Left kidney (tissue), 8 donors: ENCODE measurements at places on chromosomes 4 and X.

DNA sequence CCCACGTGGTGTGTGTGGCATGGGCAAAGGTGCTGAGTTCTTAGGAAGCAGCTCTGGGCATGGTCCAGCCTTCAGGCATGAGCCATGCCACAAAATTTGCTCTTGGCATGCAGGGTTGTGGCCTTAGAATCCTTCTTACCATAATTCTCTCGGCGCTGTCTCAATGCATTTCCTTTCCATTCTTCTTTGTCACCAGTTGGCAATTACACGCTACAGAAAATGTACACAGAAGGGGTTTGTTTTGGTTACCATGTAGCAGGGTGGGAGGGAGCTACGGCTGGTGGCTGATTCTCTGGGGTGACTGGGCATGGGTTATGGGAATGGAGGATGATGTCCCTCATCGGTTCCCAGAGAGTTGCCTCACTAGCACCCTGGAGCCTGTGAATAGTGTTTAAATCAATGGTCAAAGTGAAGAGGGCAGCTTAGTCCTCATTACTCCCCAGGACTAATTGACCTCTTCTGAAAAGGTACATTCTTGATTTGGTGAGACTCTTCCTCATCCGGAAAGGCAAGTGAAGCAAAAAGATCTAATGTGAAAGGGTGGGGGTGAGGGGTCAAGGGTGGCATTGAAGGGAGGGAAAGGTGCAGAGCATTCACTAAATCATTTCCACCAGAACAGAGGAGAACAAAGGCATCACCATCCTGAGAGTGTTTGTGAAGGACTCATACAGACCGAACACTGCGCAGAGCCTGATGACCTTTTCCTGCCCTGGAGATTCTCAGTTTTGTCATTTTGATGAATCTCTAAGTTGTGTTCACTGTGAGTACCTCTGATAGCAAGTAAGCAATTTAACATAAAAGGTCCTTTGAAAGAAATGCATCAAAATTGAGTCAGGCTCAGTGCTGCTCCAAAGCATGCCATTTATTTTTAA lies 199.8 kb upstream of the SFRP2 start:
- no peak for DNase-seq

- no peak for DNase-seq
Measured at GRCh38 chr4:180560896-180561295, 1682.3 kb upstream of the TENM3 start.

GRCh38 chr4:137543198-137543597 lies 10.9 kb upstream of the PCDH18 start:
- DNase-seq: no peak

- DNase-seq: no peak
Measured at GRCh38 chrX:22445880-22446279, 173.2 kb downstream of the CBLL2 start.

- no peak for DNase-seq
Measured at GRCh38 chr4:183094393-183095198, 4.5 kb upstream of the WWC2 start.

DNA sequence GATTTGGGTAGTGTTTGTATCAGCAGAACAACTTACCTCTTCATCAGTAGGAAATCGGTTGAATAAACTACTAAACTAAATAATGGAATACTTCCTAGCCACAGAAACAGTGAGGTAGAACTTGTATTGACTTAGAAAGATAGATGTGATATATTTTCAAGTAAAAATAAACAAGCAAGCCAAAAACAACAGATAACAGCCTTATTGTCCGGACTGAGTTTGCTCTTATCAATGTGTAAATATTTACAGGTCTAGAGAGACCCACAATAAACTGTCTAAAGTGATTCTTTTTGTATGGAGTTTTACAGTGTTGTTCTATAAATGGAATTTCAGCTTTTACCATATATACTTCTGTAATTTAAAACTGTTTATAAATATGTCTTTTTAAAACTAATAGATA lies 721.8 kb downstream of the ADGRL3 start:
- no peak for DNase-seq

DNA sequence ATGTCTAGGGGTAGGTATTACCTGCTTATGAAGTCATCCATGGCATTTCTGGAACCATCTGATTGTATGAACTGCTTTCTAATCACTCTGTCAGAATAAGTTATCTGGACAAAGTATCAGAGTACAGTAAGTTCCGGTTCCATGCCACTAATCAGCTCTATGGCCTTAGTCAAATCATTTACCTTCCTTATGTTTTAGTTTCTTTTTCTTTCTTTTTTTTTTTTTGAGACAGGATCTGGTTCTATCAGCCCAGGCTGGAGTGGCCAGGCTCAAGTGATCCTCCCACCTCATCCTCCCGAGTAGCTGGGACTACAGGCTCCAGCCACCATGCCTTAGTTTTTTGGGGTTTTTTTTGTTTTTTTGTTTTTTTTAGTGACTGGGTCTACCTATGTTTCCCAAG lies 11.5 kb downstream of the XIAP start:
- no peak for DNase-seq

GRCh38 chrX:36867143-36867542 lies 141.0 kb upstream of the FAM47C start:
- peak; percentile 17 for DNase-seq

DNA sequence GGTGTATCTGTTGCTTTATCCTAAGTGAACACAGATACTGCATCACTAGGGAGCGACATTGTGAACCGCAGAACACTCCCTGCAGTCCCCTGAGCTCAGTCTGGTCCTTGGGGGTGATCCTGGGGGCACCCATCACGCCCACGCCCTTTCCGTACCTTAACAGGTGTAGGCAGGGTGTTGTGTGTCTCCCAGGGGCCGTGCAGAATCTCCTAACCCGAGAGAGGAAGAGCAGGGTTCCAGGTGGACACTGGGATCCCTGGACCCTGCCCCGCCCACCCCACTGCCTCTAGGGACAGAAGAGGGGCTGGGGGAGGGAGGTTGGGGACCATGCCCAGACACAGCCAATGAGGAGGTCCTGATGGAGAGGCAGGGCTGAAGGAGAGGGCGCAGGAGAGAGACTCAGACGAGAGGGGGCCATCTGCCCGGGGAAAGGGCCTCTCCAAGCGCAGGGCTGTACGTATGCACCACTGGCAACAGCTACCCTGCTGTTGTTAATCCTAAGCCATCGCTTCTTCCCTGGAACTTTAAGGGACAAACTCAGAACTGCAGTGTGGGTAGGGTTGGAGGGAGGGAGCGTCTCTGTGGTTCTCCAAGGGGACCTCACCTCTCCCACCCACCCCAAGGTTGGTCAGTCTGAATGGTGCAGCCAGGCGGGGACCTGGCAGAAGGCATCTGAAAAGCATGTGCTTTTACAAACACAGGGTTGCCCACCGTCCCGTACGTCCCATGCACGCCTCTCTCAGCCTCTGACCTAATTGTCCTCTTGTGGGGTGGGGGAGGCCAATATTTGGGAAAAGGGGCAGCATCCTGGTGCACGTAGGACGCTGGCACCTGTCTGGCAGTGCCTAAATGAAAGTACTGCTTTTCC lies 2.5 kb downstream of the P2RY8 start:
- DNase-seq: no peak

DNA sequence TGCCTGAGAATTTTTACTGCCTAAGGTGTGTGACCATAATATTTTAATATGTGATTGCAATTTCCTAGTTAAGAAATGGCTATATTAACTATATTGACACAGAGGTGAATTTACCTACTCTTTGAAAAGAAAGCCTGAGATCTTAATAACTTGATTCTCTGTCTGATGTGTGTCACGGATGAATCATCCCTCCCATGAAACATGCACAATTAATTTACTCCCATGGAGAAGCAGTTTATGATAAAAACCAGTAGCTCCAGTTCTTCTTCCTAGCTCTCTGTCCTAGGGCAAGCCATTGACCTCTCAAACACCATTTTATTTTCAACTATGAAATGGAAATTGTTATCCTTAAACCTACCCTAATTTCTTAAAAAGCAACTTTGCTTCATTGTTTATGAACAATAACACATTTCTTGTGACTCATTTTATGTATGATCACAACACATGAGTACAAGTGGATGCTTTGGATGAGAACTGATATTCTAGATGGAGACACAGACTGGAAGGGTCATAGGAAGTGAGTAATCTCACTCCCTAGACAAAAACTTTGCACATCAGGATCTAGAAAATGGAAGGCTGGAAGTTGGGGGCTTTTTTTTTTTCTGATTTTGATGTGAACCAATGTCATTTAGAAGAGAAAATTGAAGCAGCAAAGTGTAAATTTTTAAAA lies 438.3 kb downstream of the GPAT3 start:
- DNase-seq: no peak

- DNase-seq: no peak
Measured at GRCh38 chr4:189845145-189845846, 95.4 kb upstream of the FRG1 start.

GRCh38 chr4:110503270-110504083 lies 27.5 kb downstream of the ENPEP start:
- DNase-seq: no peak

DNA sequence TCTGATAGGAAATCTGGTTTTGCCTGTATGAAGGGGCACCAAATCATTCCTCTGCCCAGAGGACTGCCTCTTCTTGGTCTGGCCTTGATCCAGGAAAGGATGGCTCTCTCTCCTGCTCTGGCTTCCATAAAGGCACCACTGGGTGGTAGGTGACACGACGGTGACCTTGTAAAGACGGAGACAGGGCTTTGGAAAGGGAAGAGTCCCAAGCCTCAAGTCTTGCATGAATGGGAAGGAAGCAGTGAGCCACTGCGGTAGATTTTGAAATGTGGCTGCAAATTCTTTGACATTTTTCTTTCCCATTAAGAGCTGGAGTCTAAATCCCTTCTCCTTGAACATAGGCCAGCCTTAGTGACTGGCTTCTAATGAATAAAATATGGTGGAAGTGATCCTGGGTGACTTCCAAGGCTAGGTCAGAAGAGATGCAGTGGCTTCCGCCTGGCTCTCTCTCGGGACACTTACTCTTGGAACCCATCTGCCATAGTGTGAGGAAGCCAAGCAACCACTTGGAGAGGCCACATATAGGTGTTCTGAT lies 347.4 kb downstream of the BCOR start:
- no peak for DNase-seq

GRCh38 chr4:11069083-11069482 lies 359.6 kb downstream of the HS3ST1 start:
- no peak for DNase-seq

DNA sequence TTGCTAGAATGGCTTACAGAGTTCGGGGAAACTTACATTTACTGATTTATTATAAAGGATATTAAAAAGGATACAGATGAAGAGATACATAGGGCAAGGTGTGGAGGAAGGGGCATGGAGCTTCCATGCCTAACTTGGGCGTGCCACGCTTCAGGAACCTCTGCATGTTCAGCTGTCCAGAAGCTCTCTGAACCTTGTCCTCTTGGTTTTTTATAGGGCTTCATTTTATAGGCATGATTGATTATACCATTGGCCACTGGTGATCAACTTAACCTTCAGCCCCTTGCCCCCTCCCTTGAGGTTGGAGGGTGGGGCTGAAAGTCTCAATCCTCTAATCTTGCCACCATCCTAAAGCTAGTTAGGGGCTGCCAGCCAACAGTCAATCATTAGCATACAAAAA lies 10.7 kb downstream of the SMAD1 start:
- no peak for DNase-seq

DNA sequence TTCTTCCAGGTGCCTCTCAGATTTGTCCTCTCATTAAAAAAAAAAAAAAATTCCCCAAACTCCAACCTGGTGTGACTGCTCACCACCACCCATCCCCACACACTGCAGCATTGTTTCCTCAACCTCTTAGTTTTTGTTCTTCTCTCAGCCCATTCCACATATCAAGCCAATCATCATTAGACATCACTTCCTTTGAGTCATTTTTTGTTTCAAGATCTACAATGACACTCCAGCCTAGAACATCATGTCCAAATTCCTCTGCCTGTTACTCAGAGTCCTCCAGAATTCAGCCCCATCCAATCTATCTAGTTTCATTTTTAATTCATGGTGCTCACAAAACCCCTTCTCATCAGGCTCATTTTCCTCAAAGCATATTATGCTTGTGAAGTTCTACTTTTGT lies 262.5 kb upstream of the TEX13A start:
- no peak for DNase-seq

DNA sequence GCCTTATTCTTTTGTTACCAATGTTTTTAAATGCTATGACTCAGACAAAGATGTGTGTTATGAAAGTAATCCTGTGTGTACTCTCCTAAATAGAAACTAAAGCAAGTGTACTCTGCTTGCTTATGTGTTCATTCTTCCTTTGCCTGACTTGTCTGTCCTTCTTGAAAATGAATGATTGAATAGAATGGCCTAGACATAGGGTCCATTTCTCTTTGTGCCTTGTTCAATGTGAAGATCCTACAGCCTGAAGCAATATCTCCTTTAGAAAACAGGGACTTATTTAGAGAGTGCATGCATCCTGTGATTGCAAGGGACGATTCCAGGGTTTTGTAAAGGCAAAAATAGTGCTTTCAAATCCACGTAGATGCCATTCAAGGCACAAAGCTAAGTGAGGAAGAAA lies 343.6 kb upstream of the TACR3 start:
- no peak for DNase-seq

DNA sequence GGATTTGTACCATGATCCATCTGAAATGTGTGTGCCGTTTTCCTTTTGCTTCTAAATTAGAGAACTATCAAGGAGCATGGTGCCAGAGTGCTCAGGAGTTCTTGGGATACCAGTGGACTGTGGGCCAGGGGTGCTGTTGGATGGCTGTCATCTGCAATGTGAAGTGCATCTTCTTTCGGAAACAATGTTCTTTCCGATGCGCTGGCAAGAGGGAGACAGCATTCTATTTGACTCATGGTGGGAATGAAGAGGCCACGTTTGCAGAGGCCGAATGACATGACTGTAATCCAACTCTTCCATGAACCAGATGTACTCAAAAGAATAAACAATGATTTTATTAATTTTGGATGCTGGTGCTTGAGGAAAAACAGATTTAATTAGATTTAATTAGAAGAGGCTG lies 45.5 kb downstream of the SORCS2 start:
- DNase-seq: no peak

DNA sequence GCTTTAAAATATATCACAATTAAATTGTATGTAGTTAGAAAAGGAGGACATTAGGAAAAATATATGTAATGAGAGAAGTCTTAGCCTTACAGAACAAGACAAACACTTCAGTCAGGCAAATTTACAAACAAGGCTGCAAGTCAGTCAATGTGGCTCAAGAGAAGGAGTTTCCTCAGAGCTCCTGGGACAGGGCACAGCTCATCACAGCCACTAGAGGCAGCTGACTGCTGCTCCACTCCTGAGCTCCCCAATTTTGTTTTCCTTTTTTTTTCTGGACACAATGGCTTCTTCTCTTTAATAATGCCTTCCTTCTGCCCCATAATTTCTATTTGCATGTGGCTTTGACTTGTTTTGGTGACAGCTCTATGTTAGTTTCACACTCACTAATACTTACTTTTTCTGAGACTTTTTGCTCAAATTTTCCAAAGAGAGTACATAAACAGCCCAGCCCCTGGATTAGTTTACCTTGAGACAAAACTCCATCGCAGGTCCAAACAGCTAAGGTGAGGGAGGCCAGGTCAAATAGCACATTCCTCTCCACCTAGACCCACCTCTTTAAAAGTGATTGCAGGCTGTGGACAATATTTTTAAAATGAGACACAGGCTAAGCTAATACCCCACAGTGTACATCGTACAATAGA lies 850.4 kb upstream of the FRG1 start:
- no peak for DNase-seq
